ENCODE measurements at places on chromosomes 1 and 21. TPM values are rescaled to one million over a fixed set of nuclear protein-coding genes. Genes with fewer than 3 reads are reported as not detected.
A peak's percentile ranks its signal among the peaks of the same experiment; 100 is the strongest.

- H3K27me3 ChIP-seq, result no peaks in the 10 kb centered on the region
- no peak overlapping the region for H3K27ac ChIP-seq
- no peak overlapping the region for H3K4me3 ChIP-seq
- DNase-seq, result no peak
These were observed 41.0 kb upstream of the ST6GALNAC5 start for GRCh38 chr1:76826072-76826845.

DNA sequence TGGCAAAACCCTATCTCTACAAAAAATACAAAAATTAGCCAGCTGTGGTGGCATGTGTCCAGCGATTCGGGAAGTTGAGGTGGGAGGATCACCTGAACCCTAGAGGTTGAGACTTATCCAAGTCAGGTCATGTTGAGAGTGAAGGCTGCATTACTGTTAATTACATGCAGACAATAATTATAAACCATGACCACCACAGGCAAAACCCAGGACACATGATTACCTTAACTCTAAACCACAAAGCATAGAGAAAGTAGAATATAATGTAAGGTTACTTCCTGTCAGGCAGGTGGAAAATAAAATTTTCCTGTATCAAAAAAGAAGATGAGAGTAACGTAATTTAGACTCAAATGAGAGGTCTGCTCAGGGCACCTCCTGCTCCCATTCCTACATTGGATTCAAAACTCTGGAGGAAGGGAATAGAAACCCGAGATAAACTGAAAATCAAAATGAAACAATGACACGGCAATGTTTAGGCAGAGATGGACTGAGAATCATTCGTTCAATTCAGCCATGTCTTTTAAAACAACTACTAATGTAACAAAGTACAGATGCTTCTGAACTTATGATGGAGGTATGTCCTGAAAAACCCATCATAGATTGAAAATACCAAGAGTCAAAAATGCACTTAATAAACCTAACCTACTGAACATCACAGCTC is 33.6 kb downstream of the RGS8 start:
- H3K4me1 ChIP-seq, result no peaks in the 10 kb centered on the region
- no peak overlapping the region for H3K27ac ChIP-seq
- H3K27me3 ChIP-seq, result no peaks in the 10 kb centered on the region
- no peak overlapping the region for H3K4me3 ChIP-seq

GRCh38 chr1:1020415-1021009 is 592 bp downstream of the AGRN start:
- H3K36me3 ChIP-seq, result no peaks in the 10 kb centered on the region
- peak overlapping the region; percentile 77 for H3K4me3 ChIP-seq
- H3K27me3 ChIP-seq, result no peaks in the 10 kb centered on the region
- peaks cover 44% of the 10 kb centered on the region for H3K4me1 ChIP-seq
- no peak for DNase-seq
- peak overlapping the region; percentile 56 for H3K27ac ChIP-seq

- peaks cover 3% of the 10 kb centered on the region for H3K27me3 ChIP-seq
- no peaks in the 10 kb centered on the region for H3K36me3 ChIP-seq
- no peak overlapping the region for H3K4me3 ChIP-seq
- H3K4me1 ChIP-seq, result peaks cover 9% of the 10 kb centered on the region
- H3K27ac ChIP-seq, result no peak overlapping the region
These were observed 146.7 kb downstream of the KAZN start for GRCh38 chr1:14745001-14745720.

DNA sequence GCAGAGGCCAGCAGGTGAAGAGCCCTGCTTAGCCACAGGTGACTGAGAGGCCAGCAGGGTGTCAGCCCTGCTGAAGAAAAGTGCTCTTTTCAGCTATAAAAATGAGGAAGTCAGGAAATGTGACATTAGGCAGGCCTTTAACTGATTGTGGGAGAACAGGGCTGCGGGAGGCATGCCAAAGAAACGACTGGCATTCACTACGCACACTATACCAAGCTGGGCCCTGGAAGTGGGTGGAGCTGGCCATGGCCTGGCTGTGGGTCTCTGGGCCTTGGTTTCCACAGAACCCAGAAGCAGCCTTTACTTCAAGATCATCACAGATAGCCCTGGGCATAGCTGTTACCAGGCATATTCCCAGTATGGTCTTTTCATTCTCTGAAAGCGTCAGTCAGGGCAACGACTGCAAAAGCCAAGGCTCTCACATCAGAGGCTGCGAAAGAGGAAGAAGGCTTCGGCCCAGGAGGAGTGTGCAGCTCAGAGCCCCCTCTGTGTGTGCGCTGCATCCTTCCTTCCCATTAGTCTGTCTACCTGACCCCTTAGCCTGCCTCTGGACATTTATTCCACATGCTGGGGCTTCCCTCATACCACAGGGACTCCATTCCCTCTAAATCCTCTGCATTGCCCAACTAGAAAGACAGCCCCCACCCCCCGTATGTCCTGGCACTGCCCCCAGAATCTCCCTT is 14.3 kb downstream of the SLC2A1 start:
- H3K27ac ChIP-seq, result peak overlapping the region; percentile 42
- no peaks in the 10 kb centered on the region for H3K36me3 ChIP-seq
- H3K4me1 ChIP-seq, result peaks cover 72% of the 10 kb centered on the region
- H3K4me3 ChIP-seq, result no peak overlapping the region

- no peak overlapping the region for H3K4me3 ChIP-seq
- no peak overlapping the region for H3K27ac ChIP-seq
- no peaks in the 10 kb centered on the region for H3K27me3 ChIP-seq
These were observed 367.6 kb downstream of the PTBP2 start for GRCh38 chr1:97089173-97089572.

ACKR1 gene
- 30.4 TPM for total RNA-seq

GRIK1 gene
- total RNA-seq, result not detected
